ENCODE measurements at places on chromosomes 13 and 19.

DNA sequence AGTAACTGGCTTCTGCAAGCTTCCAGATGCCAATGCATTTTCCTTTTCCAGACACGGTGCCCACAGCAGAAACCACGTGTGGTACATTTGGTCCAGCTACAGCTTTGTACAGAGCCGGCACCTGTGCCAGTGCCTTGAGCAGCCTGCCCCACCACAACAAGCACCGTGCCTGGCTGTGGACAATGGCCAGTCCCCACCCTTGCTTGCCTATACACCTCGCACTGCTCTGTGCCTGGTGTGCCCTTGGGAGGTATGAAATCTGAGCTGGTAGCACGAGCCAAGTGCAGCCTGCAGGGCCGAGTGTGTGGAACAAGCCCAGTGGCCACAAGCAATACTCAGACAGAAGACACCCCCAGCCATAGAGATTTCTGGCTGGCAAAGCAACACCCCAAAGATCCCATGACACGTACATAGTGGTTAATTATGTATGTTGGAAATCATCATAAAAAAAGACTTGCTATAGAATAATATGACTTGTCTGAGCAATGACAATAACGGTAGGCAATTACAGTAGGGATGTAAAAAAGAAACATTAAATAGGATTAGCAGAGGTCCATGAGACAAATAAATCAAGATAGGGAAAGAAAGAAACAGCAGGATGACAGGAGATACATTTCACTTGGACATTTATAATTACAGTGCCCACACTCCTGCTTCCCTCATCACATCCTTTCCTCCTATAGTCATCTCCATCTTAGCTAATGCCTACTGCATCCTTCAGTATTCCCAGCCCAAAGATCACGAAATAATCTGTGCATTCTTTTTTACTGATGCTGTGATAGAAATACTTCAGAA is 1399.5 kb downstream of the PCDH9 start:
- DNase-seq: no peak

DNA sequence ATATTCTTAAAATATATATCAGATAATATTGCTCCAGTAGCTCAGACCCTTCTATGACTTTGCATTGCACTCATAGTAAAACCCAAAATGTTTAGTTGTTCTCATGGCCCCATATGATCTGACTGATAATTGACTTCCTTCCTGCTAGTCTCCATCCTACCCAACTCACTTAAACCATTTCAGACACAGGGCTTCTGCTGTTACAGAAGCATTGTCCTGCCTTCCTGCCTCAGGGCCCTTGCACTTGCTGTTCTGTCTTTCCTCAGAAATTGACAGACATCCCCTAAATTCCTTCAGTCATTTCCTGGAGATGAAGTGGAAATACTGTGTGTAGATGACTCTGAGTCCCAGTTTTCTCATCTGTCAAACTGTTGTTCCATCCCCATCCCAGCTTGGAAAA is 19.7 kb downstream of the FBXL12 start:
- no peak for DNase-seq

DNA sequence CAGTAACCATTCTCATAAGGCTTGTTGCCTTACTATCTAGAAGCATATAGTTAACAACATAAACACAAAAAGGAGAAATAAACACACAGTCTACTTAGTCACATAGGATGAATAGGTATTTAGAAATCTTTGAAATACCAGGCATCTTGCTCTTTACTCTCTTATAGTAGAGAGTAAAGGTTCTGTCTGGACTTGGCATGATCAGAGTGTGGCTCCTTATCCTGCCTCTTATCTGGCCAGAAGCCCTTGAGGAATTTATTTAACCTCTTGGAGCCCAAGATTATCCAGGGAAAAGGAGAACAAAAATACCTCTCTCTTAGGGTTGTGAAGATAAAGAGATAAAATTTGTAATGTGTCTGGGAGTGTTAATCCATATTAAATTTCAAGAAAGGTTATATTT is 100.2 kb upstream of the MBNL2 start:
- DNase-seq: no peak

DNA sequence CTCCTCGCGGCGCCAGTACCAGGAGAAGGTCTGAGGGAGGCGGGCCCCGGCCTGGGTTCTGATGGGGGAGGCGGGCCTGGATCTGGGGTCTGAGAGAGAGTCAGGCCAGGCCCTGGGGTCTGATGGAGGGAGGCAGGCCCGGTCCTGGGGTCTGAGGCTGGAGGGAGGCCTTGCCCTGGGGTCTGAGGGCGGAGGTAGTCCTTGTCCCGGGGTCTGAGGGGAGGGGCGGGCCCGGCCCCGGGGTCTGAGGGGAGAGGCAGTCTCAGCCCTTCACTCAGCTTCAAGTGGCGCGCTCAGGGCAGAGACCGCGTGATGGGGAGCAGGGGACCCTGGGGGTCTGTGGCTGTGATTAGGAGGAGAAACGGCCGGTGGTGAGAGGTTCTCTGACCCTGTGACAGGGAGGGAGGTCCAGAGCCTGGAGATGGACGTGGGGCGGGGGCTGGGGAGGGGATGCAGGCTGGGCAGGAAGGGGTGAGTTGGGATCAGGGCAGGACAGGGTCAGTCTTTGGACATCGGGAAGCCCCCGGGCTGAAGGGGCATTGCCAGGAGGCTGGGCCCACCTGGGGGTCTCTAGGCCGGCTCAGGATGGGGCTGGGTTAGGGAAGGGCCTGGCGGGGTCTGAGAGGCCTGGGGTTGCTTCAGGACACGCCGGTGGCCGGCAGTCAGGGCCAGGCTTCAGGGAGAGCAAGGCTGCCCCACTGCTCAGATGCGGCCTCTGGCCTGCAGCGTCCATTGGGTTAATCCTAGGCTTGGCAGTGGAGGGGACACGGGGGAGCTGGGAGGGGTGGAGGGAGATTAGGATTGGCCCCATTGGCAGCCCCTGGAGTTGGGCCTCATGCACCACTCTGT is 18.7 kb downstream of the HCN2 start:
- no peak for DNase-seq

GRCh38 chr19:5172859-5173630 is 167.6 kb downstream of the PTPRS start:
- no peak for DNase-seq

GRCh38 chr19:1233115-1233667 is 4.6 kb downstream of the CBARP start:
- DNase-seq: no peak

GRCh38 chr19:53877361-53877766 is 4.6 kb upstream of the PRKCG start:
- DNase-seq: no peak

DNA sequence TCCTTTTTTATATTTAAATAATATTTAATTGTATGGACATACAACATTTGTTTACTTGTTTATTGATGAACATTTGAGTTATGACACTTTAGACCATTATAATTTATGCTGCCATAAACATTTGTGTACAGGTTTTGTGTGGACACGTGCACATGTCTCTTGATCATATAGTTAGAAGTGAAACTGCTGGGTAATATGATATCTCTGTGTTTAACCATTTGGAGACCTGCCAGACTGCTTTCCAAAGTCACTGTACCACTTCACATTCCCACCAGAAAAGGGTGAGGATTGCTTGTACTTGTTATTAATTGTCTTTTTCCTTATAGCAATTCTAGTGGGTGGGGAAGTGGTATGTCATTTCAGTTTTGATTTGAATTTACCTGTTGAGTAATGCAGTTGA is 145.6 kb upstream of the KLHL1 start:
- no peak for DNase-seq

- DNase-seq: no peak
These were observed 869.4 kb downstream of the PCDH17 start for GRCh38 chr13:58500938-58501337.

DNA sequence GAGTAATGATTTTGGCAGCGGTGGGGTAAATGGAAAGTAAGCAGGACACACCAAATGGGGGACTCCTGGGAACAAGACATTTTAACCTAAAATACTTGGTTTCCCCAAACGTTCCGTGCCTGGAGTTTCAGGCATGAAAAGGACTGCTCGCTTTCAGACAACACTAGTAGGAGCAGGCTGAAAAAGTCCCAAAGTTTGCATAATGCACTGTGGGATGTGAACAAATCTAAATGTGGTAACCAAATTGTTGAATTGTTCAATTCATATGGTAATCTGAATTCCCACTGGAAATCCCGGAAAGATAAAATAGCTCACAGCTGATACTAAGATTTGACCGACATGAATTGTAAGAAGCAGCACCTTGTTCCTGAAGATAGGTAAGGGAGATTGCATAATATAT is 467.2 kb upstream of the ARGLU1 start:
- no peak for DNase-seq

DNA sequence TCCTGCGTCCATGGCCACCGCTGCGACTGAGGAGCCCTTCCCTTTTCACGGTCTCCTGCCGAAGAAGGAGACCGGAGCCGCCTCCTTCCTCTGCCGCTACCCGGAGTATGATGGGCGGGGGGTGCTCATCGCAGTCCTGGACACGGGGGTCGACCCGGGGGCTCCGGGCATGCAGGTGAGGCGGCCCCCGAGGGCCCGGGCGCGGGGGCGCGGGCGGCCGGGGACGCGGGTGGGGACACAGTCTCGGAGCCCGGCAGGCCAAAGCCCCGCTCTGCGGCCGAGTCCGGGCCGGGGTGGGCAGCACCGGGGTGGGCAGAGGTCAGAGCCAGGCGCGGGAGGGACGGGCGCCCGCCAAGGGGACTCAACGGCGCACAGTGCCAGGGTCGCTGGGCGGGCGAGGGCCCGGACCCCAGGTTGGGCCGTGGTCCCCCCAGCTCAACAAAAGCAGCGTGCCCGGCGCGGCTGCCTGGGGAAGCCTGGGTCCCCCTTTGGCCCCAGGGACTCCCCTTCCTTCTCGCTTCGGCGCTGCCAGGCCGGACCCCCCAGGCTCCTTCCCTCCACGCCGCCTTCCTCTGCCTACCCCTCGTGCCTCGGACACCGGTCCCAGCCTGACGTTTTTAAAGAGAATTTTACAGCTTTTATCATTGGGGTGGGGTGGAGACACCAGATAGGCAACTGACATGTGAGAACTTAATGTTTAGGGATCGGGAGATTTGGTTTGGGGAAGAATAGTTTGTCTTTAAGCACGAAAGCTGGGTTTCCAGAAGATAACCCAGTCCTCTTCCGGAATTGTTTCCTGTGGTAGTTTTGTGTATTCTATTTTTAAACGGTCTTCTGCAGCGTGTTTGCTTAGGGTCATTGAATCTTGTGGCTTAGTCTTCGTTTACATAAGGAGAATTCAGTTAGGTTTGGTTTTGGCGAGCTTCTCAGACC is 509 bp downstream of the TPP2 start:
- DNase-seq: no peak

- no peak for DNase-seq
These were observed 9.3 kb downstream of the GSK3A start for GRCh38 chr19:42233106-42233505.

- DNase-seq: no peak
These were observed 955.9 kb downstream of the SLITRK5 start for GRCh38 chr13:88627071-88627470.

DNA sequence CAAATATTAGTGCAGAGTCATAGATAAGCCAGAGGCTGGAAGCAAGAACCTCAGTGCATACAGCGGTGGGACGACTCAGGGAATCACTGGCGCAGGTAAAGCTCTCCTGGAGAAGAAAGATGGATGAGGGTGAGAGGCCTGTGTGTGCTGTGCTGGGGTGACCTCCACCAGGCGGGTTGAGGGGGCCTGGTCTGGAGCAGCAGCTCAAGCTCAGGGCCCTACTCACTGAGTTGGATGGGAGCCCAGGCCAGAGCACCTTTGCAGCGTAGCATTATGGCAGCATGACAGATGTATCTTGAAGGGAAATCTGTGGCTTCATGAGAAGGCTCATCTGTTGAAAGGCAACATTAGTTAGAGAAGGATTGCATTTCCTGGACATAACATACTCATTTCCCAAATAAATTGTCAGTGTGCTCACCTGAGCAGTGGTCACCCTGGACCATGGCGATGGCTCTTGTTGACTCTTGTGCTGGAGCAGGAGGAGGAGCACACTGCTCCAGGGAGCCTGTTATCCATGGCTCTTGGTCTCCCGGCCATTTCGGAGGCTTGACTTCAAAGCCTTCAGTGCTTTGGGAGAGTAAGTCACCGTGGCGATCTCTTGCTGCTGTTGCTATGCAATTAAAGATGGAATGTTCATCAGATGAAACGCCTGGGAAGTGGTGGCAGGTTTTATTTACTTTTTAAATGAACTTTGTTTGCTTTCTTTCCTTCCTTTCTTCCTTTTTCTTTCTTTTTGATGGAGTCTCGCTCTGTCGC is 25.0 kb downstream of the HNRNPM start:
- no peak for DNase-seq

GRCh38 chr13:46320406-46320805 is 66.6 kb downstream of the RUBCNL start:
- no peak for DNase-seq

GRCh38 chr13:111909971-111910671 is 156.8 kb upstream of the SOX1 start:
- DNase-seq: no peak

GRCh38 chr13:29496241-29496712 is 99.2 kb downstream of the SLC7A1 start:
- no peak for DNase-seq

DNA sequence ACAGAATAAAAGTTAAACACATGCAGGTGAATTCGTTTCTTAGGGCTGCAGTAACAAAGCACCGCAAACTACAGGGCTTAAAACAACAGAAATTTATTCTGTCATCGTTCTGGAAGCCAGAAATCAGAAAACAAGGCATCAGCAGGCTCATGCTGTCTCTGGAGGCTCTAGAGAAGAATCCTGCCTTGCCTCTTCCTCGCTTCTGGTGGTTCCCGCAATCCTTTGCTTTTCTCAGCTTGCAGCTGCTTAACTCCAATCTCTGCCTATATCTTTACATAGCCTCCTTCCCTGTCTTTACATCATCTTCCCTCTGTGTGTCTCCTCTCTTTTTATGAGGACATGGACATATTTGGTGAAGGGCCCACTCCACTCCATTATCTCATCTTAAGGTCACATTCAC is 6.2 kb upstream of the NBEA start:
- DNase-seq: no peak

DNA sequence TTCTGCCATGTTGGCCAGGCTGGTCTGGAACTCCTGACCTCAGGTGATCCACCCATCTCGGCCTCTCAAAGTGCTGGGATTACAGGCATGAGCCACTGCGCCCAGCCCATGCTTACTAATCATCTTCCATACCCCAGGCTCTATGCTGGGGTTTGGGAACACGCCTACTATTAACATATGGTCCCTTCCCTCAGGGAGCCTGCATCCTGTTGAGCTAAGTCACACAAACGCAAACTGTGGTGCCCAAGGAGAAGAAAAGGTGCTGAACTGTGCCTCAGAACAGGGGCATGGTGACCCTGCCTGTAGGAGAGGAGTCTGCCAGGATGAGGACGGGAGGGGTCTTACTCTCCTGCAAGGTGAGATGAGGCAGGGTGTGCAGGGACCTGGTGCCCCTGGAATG is 5.6 kb downstream of the MICOS13 start:
- DNase-seq: no peak

GRCh38 chr13:30807392-30807791 is 72.0 kb downstream of the ALOX5AP start:
- no peak for DNase-seq

Data from nucleus accumbens (tissue), 56 donors.